ENCODE measurements at places on chromosomes 1 and 21. TPM values are rescaled to one million over a fixed set of nuclear protein-coding genes. Genes with fewer than 3 reads are reported as not detected.
A peak's percentile ranks its signal among the peaks of the same experiment; 100 is the strongest.

FAM229A gene
- total RNA-seq: 8.2 TPM

- peaks cover 9% of the 10 kb centered on the region for H3K4me1 ChIP-seq
- H3K4me3 ChIP-seq: no peak overlapping the region
- no peaks in the 10 kb centered on the region for H3K36me3 ChIP-seq
- H3K27me3 ChIP-seq: no peaks in the 10 kb centered on the region
Observed at GRCh38 chr1:66012106-66012784, 219.6 kb downstream of the PDE4B start.

IL19 gene
- not detected for total RNA-seq

GRCh38 chr1:60279798-60280197, 206.2 kb upstream of the C1orf87 start:
- H3K4me1 ChIP-seq: peaks cover 11% of the 10 kb centered on the region
- H3K36me3 ChIP-seq: no peaks in the 10 kb centered on the region
- H3K27me3 ChIP-seq: no peaks in the 10 kb centered on the region
- H3K4me3 ChIP-seq: no peak overlapping the region
- H3K27ac ChIP-seq: no peak overlapping the region

CGN gene
- total RNA-seq: 0.17 TPM

- H3K27me3 ChIP-seq: peaks cover 59% of the 10 kb centered on the region
- no peak overlapping the region for H3K27ac ChIP-seq
- H3K36me3 ChIP-seq: peaks cover 3% of the 10 kb centered on the region
Observed at GRCh38 chr1:200038325-200038980, 10.9 kb downstream of the NR5A2 start.

DNA sequence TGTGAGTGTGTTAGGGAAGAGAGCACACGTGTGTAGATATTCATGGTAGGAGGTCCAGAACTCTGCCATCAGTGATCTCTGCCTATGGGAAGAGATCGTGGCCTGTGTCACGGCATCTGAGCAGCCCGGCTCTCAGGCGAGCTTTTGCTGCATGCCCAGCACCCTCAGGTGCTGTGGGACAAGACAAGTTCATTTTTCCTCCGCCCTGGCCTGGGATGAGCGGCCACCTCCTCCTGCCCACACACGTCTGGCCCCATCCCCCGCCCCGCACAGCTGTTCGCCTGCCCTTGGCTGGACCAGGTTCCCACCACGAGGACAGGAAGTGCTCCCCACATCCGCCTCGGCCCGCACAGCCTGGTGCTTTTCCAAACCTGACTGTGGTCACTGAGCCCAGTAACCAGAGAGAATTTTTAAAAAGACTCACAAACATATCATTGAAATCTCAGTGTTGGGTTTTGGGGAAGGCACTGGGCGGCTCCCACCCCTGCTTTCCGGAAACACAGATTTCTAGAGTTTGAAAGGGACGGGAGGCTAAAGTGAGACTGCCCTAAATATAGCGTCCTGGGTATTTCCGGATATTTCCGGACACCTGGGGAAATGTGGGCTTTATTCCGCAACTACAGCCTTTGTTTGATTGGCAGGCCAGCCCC, 18.0 kb downstream of the BMP8A start:
- H3K27ac ChIP-seq: no peak overlapping the region
- H3K27me3 ChIP-seq: peaks cover 10% of the 10 kb centered on the region
- no peaks in the 10 kb centered on the region for H3K36me3 ChIP-seq
- peak; percentile 26 for DNase-seq

GRCh38 chr1:22708777-22709176, 1.9 kb upstream of the EPHB2 start:
- peaks cover 9% of the 10 kb centered on the region for H3K4me1 ChIP-seq
- H3K27me3 ChIP-seq: peaks cover 41% of the 10 kb centered on the region
- no peak overlapping the region for H3K4me3 ChIP-seq
- DNase-seq: no peak

OR2M3 gene
- total RNA-seq: not detected

CFHR1 gene
- total RNA-seq: not detected

DNA sequence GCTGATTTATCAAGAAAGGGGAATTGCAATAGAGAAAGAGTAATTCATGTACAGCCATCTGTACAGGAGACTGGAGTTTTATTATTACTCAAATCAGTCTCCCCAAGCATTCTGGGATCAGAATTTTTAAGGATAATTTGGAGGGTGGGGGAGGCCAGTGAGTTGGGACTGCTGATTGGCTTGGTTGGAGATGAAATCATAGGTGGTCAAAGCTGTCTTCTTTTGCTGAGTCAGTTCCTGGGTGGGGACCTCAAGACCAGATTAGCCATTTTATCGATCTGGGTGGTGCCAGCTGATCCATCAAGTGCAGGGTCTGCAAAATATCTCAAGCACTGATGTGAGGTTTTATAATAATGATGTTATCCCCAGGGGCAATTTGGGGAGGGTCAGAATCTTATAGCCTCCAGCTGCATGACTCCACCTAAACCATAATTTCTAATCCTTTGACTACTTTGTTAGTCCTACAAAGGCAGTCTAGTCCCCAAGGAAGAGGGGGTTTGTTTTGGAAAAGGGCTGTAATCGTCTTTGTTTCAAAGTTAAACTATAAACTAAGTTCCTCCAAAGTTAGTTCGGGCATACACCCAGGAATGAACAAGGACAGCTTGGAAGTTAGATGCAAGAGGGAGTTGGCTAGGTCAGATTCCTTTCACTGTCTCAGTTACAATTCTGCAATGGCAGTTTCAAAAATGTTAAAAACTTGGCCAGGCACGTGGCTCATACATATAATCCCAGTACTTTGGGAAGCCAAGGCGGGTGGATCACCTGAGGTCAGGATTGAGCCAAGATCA, 16.9 kb upstream of the RAB3B start:
- no peaks in the 10 kb centered on the region for H3K4me1 ChIP-seq
- H3K27me3 ChIP-seq: peaks cover 23% of the 10 kb centered on the region

STPG1 gene
- total RNA-seq: 10.0 TPM

MAN1C1 gene
- 28.9 TPM for total RNA-seq

DNA sequence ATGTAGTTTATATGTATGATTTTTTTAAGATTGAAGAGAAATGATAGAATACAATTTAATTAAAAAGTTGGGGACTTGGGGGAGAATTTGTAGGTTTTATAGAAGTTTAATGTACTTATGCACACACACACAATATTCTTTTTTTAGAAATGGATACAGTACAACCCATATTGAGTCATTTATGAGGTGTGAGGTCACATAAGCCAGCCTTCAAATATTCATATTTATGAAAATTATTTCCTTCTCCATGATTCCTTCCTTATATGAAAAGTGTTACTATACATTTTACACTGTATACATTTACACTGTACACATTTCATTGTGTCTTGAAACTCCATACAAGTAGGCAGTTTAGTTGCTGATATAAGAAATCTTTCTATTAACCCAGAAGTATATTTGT, 96.2 kb upstream of the CHODL start:
- no peaks in the 10 kb centered on the region for H3K36me3 ChIP-seq
- no peak for DNase-seq
- H3K27ac ChIP-seq: no peak overlapping the region
- no peak overlapping the region for H3K4me3 ChIP-seq

GRCh38 chr1:175543447-175543846, 199.9 kb downstream of the TNR start:
- H3K4me1 ChIP-seq: peaks cover 1% of the 10 kb centered on the region
- no peak overlapping the region for H3K27ac ChIP-seq
- no peak for DNase-seq
- no peaks in the 10 kb centered on the region for H3K36me3 ChIP-seq
- H3K4me3 ChIP-seq: no peak overlapping the region

DNA sequence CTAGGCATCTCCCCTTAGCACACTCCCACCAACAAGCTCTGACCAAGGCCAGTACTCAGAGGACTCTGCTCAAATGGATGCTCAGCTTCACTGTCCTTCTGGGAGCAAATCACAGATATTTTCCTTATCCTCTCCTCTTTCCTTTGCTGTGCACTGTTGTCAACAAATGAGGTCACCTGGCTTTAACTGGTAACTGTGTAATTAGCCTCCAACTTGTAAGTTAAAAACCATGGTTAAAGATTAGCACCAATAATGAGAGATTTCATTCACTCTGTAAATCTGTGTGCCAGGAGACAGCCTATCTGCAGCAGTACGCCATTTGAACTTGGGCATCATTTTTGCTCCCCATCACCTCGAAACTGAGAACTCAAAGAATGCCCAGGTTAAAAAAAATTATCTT, 149.5 kb downstream of the GABPA start:
- no peak overlapping the region for H3K4me3 ChIP-seq
- H3K27me3 ChIP-seq: no peaks in the 10 kb centered on the region
- no peak for DNase-seq
- peaks cover 1% of the 10 kb centered on the region for H3K4me1 ChIP-seq
- peaks cover 1% of the 10 kb centered on the region for H3K36me3 ChIP-seq

NPPA gene
- total RNA-seq: not detected

GRCh38 chr1:58942759-58943191, 158.9 kb upstream of the JUN start:
- peak; percentile 44 for DNase-seq
- no peak overlapping the region for H3K4me3 ChIP-seq
- peaks cover 60% of the 10 kb centered on the region for H3K4me1 ChIP-seq
- peaks cover 11% of the 10 kb centered on the region for H3K36me3 ChIP-seq

- no peaks in the 10 kb centered on the region for H3K27me3 ChIP-seq
- no peaks in the 10 kb centered on the region for H3K4me1 ChIP-seq
- no peak overlapping the region for H3K4me3 ChIP-seq
- no peak overlapping the region for H3K27ac ChIP-seq
- no peaks in the 10 kb centered on the region for H3K36me3 ChIP-seq
Observed at GRCh38 chr1:192682335-192682734, 46.4 kb downstream of the RGS13 start.

VANGL2 gene
- total RNA-seq: 0.04 TPM

DNA sequence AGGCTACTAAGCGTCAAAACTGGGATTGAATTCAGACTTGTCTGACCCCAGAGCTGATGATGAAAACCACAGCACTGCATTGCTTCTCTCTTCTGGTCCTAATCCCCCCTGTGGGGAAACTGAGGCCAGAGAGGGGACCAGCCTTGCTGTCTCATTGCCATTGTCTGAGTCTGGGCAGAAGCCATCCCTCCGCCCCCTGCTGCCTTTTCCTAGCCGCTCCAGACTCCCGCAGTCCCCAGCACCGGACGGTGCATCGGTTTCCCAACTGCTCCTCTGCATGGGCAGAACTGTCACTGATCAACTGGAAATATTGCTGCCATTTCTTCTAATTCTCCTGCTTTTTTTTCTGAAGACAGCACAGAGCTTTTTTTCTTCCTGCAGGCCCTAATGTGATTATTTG, 157.4 kb downstream of the ACTL8 start:
- H3K36me3 ChIP-seq: no peaks in the 10 kb centered on the region
- no peak overlapping the region for H3K4me3 ChIP-seq
- no peak for DNase-seq
- peaks cover 24% of the 10 kb centered on the region for H3K27me3 ChIP-seq

DNA sequence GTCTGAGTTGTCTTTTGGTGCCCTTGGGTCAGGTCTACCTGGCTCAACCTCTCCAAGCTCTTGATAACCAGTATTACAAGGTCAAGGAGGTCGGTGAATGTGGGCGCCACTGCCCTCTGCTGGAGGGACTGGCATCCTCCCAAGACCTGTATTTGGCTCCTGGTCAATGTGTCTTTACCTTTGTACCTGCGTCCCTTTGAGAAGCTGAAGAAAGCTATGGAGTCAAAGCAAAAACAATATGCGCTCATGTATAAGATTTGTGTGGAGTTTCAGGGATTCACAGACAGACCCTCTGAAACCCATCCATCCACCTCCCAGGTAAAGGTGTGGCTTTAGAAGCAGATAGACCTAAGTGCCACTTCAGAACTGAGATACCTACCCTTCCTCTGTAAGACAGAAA, 61.8 kb upstream of the NBL1 start:
- H3K4me1 ChIP-seq: peaks cover 12% of the 10 kb centered on the region
- DNase-seq: peak; percentile 77
- H3K36me3 ChIP-seq: no peaks in the 10 kb centered on the region
- H3K4me3 ChIP-seq: no peak overlapping the region

- H3K4me1 ChIP-seq: peaks cover 2% of the 10 kb centered on the region
- no peak overlapping the region for H3K4me3 ChIP-seq
- H3K36me3 ChIP-seq: peaks cover 18% of the 10 kb centered on the region
- no peak for DNase-seq
Observed at GRCh38 chr1:10084045-10084444, 51.3 kb downstream of the UBE4B start.

MRPS15 gene
- total RNA-seq: 101 TPM

DSTYK gene
- total RNA-seq: 8.8 TPM

GRCh38 chr1:244955661-244956060, 91.3 kb upstream of the HNRNPU start:
- peaks cover 4% of the 10 kb centered on the region for H3K4me1 ChIP-seq
- DNase-seq: no peak
- H3K4me3 ChIP-seq: no peak overlapping the region
- peaks cover 2% of the 10 kb centered on the region for H3K27me3 ChIP-seq

GRCh38 chr1:198880818-198881597, 242.2 kb downstream of the PTPRC start:
- H3K27ac ChIP-seq: no peak overlapping the region
- H3K4me3 ChIP-seq: no peak overlapping the region
- H3K4me1 ChIP-seq: peaks cover 22% of the 10 kb centered on the region
- H3K36me3 ChIP-seq: peaks cover 51% of the 10 kb centered on the region
- DNase-seq: no peak

DNA sequence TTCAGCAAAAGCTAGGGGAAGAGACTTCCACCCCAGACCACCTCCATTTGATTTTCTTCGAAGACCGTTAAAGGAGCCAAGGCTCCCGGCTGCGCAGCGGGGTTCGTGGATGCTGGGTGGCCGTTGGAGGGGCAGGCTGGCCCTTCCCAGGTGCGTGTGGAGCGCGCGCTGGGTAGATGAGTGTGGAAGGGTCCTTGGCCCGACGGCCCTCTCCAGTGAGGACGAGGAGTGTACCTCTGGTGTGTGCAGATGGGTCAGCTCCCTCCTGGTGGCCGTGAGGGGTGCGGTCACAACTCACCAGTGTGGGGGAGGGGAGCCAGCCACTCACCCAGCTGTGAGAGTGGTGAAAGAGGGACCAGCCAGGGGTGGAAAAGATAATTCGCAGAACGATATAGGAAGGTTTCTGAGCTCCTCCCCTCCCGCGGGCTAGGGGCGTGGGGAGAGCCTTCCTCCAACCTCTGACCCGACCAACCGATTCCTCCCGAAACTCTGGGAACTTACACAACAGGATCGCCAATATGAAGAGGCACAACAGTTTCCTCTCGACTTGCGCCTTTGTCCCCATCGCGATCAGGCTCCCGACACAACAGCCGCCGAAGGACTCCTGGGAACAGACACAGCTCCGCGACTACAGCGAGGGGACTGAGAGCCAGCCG, at the start of gene F11R:
Gene F11R (minus strand): TSS at position 644 of the 656 bp plus-strand sequence. CDS start 79 bp downstream, at position 565.
- peaks cover 2% of the 10 kb centered on the region for H3K27me3 ChIP-seq
- H3K36me3 ChIP-seq: peaks cover 2% of the 10 kb centered on the region
- peak; percentile 41 for DNase-seq
- peak within 1 kb of the TSS; percentile 93 for H3K27ac ChIP-seq
- H3K4me1 ChIP-seq: peaks cover 31% of the 10 kb centered on the region
- peak within 1 kb of the TSS; percentile 92 for H3K4me3 ChIP-seq

GRCh38 chr1:169892927-169893644, 610 bp downstream of the SCYL3 start:
- peaks cover 7% of the 10 kb centered on the region for H3K27me3 ChIP-seq
- peak overlapping the region; percentile 77 for H3K4me3 ChIP-seq
- peak; percentile 43 for DNase-seq
- peak overlapping the region; percentile 99 for H3K27ac ChIP-seq

VWA5B1 gene
- total RNA-seq: 0.15 TPM

OPRD1 gene
- total RNA-seq: not detected

GRCh38 chr1:154620751-154621150, 12.8 kb upstream of the ADAR start:
- no peak overlapping the region for H3K27ac ChIP-seq
- no peak overlapping the region for H3K4me3 ChIP-seq
- no peak for DNase-seq
- H3K36me3 ChIP-seq: peaks cover 22% of the 10 kb centered on the region
- peaks cover 61% of the 10 kb centered on the region for H3K4me1 ChIP-seq

GRCh38 chr1:172647987-172648386, 10.9 kb upstream of the FASLG start:
- H3K4me3 ChIP-seq: no peak overlapping the region
- DNase-seq: no peak
- H3K4me1 ChIP-seq: peaks cover 46% of the 10 kb centered on the region
- peaks cover 38% of the 10 kb centered on the region for H3K27me3 ChIP-seq

FCGR3B gene
- total RNA-seq: not detected

LRRC3 gene
- total RNA-seq: 5.1 TPM

All from activated CD4-positive, alpha-beta T cell treated with anti-CD3 and anti-CD28 coated beads, Interleukin-2, amount 10 ng/mL, durations not matched to agents 7 days and 5 days (primary cell).